ENCODE measurements at places on chromosomes 1 and 21.

DNA sequence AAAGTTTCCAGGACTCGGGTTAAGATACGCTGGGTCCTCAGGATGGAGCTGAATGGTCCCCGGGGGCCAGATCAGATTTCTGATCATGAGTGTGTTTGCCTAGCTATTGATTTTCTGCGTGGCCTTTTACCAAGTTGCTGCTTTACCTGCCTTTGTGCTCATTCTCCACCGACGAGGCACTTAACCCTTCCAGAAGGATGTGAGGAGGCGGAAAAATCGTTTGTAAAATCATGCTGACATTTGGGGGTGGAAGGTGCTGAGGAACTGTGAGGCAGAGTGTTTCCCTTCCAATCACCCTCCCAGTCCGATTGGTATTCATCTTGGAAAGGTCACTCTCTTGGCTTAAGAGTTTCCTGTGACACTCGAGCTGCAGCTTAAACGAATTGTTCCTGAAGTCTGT is 337.1 kb upstream of the KAZN start:
- no peak for DNase-seq

GRCh38 chr1:115068826-115069585 is 20.3 kb downstream of the TSPAN2 start:
- DNase-seq: peak; percentile 56

- DNase-seq: no peak
Measured at GRCh38 chr1:228273720-228274451, 66.0 kb downstream of the OBSCN start.

DNA sequence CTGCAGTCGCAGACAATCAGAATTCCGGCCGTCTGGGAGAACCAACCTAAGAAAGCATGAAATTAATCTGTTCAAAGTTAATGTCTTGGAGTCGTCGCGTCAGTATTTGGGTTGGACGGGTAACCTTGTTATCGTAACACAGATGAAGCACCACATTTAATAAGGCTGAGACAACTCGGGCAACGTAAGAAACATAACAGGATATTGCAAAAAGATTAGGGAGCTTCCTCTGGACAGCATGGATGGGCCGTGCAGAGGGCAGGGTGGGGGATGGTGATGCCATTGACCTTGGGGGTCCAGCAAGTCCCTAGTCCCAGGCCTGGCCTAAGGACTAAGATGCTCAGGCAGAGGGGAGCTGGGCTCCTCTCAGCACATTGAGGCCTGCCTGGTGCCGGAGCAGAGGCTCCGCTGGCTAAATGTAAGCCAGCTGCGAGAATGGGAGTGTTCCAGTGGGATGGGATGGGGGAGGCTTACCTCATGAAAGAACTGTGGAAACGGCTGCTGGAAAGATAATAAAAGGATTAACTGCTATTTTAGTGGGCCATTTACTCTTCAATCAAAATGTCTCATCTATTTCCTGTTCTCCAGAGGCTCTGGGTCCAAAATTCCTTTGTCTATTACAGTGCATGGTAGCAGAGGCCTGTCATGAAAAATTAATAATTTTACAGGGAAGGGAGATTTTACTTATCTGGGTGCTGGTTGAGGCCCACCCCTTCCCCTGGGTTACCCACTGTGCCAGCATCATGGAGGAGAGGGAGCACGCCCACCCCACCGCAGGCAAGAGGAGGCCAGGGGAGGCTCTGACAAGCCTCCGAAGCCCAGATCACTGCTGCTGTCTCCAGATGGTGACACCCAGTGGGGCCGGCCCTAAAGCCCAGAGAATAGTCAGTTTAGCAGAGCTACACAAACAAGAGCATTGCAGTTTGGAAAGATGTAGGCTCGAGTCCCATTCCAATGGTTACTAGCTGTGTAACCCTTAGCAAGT is 131.6 kb downstream of the DMRTB1 start:
- no peak for DNase-seq

DNA sequence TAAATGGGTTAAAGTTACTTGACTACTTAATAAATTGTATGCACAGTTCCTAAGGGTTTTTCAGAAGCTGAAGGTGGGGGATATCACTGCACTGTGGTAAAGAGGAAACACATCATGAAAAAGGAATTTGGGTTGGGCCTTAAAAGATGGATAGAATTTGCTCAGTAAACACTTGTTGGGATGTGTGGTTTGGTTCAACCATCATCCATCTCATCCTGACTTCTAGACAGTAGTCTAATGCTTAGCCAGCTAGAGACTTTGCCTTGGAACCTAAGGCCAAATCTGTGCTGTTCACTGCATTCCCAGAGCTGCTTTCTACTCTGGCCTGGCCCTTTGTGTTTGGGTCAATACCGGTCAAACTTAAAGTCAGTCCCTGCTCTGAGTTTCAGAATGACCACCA is 30.6 kb downstream of the LY9 start:
- DNase-seq: peak; percentile 9

DNA sequence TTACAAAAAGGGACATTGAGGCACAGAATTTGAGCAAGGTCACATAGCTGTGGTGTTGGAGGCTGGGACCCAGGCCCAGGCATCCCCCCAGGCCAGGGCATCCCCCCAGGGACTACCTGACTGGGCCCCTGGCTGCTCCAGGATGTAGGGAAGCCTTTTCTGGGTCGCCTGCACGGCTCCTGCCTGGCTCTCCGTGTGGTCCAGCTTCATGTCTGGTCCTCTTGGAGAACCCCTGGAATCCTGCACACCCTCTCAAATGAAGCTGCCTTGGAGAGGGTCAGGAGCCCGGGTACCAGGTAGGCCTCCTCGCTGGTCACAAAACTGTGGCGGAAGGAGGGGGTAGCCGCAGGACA is 919 bp upstream of the CELSR2 start:
- DNase-seq: no peak

Measured in HS-5 (cell line).